ENCODE measurements at places on chromosomes 5 and 9. TPM values are rescaled to one million over a fixed set of nuclear protein-coding genes. Genes with fewer than 3 reads are reported as not detected.

Gene PRR16
- 2.7 TPM for polyA plus RNA-seq

Gene MARCHF11
- polyA plus RNA-seq, result 0.06 TPM

Gene FAXDC2
- 30.9 TPM for polyA plus RNA-seq

Gene CCDC180
- polyA plus RNA-seq, result not detected

Gene MYO10
- 10.3 TPM for polyA plus RNA-seq

Gene C1QTNF2
- polyA plus RNA-seq, result 1.7 TPM

Gene JAKMIP2
- 1.0 TPM for polyA plus RNA-seq

Gene RANBP17
- polyA plus RNA-seq, result 6.1 TPM

Gene SLC4A9
- polyA plus RNA-seq, result not detected

Gene F2R
- polyA plus RNA-seq, result 9.8 TPM

Gene LCN12
- 2.2 TPM for polyA plus RNA-seq

Gene INSL6
- polyA plus RNA-seq, result not detected

Gene HACD4
- 0.22 TPM for polyA plus RNA-seq

Gene TNFSF15
- 0.79 TPM for polyA plus RNA-seq

Gene TCF7
- polyA plus RNA-seq, result 9.7 TPM

Gene MTX3
- polyA plus RNA-seq, result 5.4 TPM

Gene OCLN
- 16.2 TPM for polyA plus RNA-seq

Gene OR13F1
- not detected for polyA plus RNA-seq

Gene CD72
- polyA plus RNA-seq, result 2.3 TPM

Gene ADAMTS6
- polyA plus RNA-seq, result not detected

Gene SLCO6A1
- not detected for polyA plus RNA-seq

Gene MGAT4B
- polyA plus RNA-seq, result 180 TPM

Gene TRPM3
- polyA plus RNA-seq, result 0.47 TPM

Gene LTC4S
- polyA plus RNA-seq, result 5.4 TPM

Gene DIPK1B
- polyA plus RNA-seq, result 1.1 TPM

Gene ANKRA2
- polyA plus RNA-seq, result 11.1 TPM

Gene ENTPD2
- 16.5 TPM for polyA plus RNA-seq

Gene PLAC8L1
- polyA plus RNA-seq, result not detected

Gene GDA
- 33.1 TPM for polyA plus RNA-seq

Gene RORB
- 0.27 TPM for polyA plus RNA-seq

Gene SPATA31C1
- polyA plus RNA-seq, result not detected

Gene PCDHB5
- not detected for polyA plus RNA-seq

Gene AMBP
- 1.8 TPM for polyA plus RNA-seq

Gene NOXA1
- polyA plus RNA-seq, result 38.0 TPM

Gene CAVIN4
- polyA plus RNA-seq, result 0.10 TPM

Gene KIF24
- polyA plus RNA-seq, result 0.45 TPM

Gene CYFIP2
- 33.4 TPM for polyA plus RNA-seq

Gene TAS2R1
- polyA plus RNA-seq, result not detected

Gene MEIKIN
- not detected for polyA plus RNA-seq

Gene FGF1
- polyA plus RNA-seq, result 0.27 TPM

Gene OTULINL
- 4.7 TPM for polyA plus RNA-seq

Gene KIAA0825
- 0.67 TPM for polyA plus RNA-seq

Measured in small intestine (tissue), 16 donors.